CD4-positive, alpha-beta T cell treated with Interleukin-6 at 100 ng/mL for 8 hours (primary cell): ENCODE measurements at places on chromosomes 4 and X.

GRCh38 chr4:138627096-138627495 lies 384.9 kb upstream of the SLC7A11 start:
- DNase-seq = no peak

DNA sequence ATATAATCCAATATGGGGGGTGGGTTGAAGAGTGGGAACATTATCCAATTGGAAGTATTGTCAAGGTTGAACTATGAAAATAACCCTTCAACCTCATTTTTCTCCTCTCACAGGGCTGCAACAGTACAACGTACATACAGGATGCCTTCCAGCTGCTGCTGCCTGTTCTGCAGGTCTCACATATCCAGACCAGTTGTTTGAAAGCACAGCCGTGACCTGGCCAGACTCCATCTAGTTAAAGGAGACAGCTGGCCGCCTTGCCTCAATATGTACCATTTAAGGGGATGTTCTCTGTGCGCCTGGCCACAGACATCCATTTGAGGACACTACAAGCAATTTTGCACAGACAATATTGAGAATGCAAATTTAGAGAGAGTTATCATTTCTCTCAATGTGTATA lies 75.7 kb downstream of the FAM114A1 start:
- no peak for DNase-seq

DNA sequence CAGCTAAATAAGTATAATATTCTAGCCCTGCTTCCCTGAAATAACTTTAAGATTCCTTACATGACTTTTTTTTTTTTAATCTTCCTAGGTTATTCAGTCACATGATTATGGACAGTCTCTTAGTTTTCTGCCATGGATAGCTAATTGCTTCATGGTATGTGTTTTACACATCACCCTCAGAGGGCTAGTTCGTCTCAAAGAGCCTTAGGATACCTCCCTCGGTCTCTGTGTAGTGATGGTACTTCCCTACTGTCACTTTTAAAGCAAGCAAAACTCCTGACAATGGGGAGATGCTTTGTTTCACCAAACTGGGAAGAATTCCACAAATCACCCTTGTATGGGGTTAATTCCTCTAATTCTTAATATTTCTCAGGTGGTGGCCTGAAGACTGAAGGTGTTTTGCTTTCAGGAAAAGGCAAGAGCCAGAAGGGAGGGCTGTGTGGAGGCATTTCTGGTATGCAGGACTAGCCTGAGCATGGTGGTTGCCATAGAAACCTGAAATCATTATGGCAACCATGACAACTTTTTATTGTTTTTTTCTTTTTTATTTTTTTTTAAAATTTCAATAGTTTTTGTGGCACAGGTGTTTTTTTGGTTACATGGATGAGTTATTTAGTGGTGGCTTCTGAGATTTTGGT lies 70.4 kb downstream of the BEX3 start:
- no peak for DNase-seq

GRCh38 chrX:147738265-147738664 lies 173.5 kb upstream of the FMR1 start:
- no peak for DNase-seq

- DNase-seq = no peak
Measured at GRCh38 chr4:138869165-138869564, 146.4 kb upstream of the NOCT start.

DNA sequence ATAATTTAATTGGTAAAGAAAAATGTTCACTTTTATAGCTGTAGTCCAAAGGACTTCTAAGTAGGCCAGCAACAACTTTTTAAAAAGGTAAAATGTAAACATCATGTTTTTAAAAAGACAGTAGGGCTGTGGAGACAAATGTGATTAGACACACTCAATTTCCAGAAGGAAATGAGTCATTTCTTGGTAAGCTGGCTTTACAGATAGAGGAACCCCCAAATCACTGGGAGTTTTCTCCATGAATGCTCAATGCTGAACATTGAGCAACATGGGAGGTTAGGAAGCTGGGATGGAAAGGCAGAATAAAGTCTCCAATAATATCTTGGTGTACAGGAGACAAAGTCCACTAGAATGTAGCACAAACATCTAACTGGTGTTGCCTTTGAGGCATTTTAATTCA lies 121.3 kb downstream of the NWD2 start:
- DNase-seq = no peak

- DNase-seq = no peak
Measured at GRCh38 chrX:131789664-131790063, 233.4 kb upstream of the STK26 start.

GRCh38 chr4:26162101-26162500 lies 158.7 kb upstream of the RBPJ start:
- DNase-seq = no peak

DNA sequence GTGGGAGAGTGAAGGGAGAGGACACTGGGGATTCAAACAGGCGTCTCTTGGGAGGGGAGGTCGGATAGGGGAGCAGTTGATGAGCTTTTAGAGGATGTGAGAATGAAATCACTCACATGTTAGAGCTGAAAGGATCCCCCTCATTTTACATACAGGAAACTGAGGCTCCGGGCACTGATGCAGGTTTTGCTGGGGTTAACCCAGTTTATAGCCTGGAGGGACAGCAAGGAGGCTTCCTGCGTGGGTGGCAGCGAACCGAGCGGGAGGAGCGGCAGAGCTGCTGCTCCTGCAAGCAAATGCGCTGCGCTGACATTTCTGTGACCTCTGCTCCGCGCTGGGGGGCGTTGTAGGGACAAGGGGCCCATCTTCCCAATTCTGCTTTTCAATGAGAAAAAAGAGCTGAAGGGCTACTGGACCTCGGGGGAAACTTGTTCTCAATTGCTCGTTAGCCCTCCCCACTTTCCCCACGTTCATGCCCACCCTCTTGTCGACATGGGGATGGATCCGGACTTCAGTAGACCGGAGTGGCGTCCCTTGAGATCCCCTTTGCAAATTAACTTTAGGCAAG lies 1.2 kb upstream of the NEUROG2 start:
- no peak for DNase-seq

- DNase-seq = no peak
Measured at GRCh38 chr4:1137063-1137776, 23.9 kb upstream of the RNF212 start.

- no peak for DNase-seq
Measured at GRCh38 chr4:26267087-26267486, 53.7 kb upstream of the RBPJ start.

- no peak for DNase-seq
Measured at GRCh38 chr4:635851-636627, 10.7 kb downstream of the PDE6B start.

- no peak for DNase-seq
Measured at GRCh38 chrX:39560271-39560670, 537.5 kb downstream of the BCOR start.

DNA sequence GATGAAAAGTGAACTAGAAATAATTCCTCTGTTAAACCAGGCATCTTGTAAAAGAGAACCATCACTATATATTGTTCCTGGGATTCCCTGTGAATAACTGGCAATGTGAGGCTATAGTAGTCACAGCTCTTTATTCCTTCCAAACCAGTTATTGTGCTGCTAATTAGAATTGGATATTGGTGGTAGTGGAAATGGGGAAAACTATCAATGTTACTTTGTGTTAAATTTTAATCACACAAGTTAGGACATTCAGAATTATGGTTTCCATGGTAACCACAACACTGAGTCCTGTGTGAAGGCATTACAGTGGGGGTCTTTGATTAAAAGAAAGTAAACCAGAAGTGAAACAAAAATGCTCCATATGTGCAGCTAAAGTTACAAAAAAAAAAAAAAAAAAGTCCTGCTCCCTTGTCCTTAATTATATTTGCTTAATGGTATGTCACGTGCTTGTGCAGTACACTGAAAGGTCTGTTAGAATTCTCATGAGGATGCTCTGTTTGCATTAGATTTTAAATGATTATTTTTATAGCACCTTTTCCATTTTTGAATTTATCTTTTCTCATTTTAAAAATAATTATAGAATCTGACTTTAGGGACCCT lies 200.4 kb downstream of the ADGRL3 start:
- no peak for DNase-seq

- DNase-seq = peak; percentile 11
Measured at GRCh38 chr4:158906073-158906472, 137.2 kb downstream of the FNIP2 start.

DNA sequence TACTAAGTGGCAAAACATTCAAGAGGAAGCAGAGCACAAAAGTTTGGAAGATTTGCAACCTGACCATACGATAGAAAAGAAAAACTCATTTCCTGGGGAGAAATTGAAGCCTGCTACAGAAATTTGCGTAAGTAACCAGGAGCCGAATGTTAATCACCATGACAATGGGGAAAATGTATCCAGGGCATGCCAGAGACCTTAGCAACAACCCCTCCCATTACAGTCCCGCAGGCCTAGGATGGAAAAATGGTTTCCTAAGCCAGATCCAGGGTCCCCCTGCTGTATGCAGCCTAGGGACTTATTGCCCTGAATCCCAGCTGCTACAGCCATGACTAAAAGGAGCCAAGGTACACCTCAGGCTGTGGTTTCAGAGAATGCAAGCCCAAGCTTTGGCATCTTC lies 472.2 kb upstream of the KLHL4 start:
- DNase-seq = no peak

GRCh38 chrX:44085209-44085608 lies 112.0 kb upstream of the NDP start:
- DNase-seq = no peak

DNA sequence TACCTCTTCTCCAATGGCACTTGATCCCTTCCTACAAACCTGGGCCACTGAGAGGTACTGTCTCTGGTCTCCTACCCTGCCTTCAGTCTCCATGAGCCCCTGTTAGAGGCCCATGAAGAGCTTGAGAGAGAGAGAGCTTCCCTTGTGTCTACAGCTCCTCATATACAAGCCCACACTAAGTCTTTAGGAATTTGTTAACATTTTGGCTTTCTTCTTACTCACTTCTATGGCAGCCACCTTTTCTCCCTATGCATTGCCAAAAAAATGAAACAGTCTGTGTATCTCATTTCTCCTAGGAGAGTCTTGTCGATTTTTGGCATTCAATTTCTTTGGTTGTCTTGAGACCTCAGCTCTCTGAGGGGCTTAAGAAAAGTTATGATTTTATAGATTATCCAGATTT lies 90.9 kb upstream of the LNX1 start:
- DNase-seq = no peak

DNA sequence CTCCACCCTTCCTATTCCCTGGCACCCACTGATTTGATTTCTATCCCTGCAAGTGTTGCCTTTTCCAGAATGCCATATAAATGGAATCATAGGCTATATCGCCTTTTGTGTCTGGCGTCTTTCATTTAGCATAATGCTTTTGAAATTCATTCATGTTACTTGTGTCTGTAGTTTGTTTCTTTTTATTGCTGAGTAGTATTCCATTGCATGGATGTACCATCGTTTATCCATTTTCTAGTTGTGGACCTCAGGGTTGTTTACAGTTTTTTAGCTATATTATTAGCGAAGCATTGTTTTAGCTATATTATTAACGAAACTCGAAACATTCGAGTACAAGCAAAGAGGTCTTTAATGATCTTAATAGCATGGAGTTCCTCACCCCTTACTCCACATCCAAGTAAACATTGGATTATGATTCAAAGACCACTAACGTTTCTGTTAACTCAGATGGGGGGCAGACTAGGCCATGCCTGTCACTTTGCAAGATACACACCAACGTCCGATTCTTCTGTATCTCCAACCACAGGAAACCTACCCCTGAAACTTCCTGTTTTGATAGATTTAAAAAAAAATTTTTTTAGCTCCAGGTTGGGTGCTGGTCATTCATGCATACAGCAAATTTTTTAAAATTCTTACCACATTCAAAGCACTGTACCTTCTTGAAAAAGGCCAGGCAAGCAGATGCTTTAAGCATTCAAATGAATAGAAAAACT lies 1.1 kb downstream of the DCK start:
- DNase-seq = peak; percentile 10

- DNase-seq = no peak
Measured at GRCh38 chr4:41611881-41612871, 74.2 kb downstream of the LIMCH1 start.

GRCh38 chr4:56149591-56149990 lies 200.8 kb downstream of the CEP135 start:
- no peak for DNase-seq
